ENCODE measurements at places on chromosomes 1 and 21. TPM values are rescaled to one million over a fixed set of nuclear protein-coding genes. Genes with fewer than 3 reads are reported as not detected.

The LEMD1 gene
- polyA plus RNA-seq: 3.7 TPM

The KCNT2 gene
- polyA plus RNA-seq: 3.5 TPM

The RGS13 gene
- polyA plus RNA-seq: not detected

The CLDN17 gene
- not detected for polyA plus RNA-seq

The CACNA1S gene
- polyA plus RNA-seq: not detected

The FAM167B gene
- 2.2 TPM for polyA plus RNA-seq

The EXOC8 gene
- 2.3 TPM for polyA plus RNA-seq

The RAB42 gene
- 12.4 TPM for polyA plus RNA-seq

The TPM3 gene
- 502 TPM for polyA plus RNA-seq

The TMEM51 gene
- polyA plus RNA-seq: 4.7 TPM
